Parietal lobe (tissue), 2 donors: ENCODE measurements at places on chromosomes 2 and 18. TPM values are rescaled to one million over a fixed set of nuclear protein-coding genes. Genes with fewer than 3 reads are reported as not detected.

Gene CAPN14
- total RNA-seq: 4.1 TPM

Gene SEMA4C
- total RNA-seq: 56.3 TPM

Gene GPBAR1
- total RNA-seq: not detected

Gene SPHKAP
- 51.3 TPM for total RNA-seq

Gene CLEC4F
- total RNA-seq: not detected

Gene B3GNT7
- 1.3 TPM for total RNA-seq

Gene STPG4
- total RNA-seq: 1.9 TPM

Gene LGALSL
- total RNA-seq: 31.6 TPM

Gene GATA6
- total RNA-seq: not detected

Gene KLHL14
- 33.8 TPM for total RNA-seq
